Caki2 (cell line): ENCODE measurements at places on chromosomes 6 and 20.

- no peak for DNase-seq
These were observed 1034.9 kb downstream of the EYS start for GRCh38 chr6:64672131-64672530.

DNA sequence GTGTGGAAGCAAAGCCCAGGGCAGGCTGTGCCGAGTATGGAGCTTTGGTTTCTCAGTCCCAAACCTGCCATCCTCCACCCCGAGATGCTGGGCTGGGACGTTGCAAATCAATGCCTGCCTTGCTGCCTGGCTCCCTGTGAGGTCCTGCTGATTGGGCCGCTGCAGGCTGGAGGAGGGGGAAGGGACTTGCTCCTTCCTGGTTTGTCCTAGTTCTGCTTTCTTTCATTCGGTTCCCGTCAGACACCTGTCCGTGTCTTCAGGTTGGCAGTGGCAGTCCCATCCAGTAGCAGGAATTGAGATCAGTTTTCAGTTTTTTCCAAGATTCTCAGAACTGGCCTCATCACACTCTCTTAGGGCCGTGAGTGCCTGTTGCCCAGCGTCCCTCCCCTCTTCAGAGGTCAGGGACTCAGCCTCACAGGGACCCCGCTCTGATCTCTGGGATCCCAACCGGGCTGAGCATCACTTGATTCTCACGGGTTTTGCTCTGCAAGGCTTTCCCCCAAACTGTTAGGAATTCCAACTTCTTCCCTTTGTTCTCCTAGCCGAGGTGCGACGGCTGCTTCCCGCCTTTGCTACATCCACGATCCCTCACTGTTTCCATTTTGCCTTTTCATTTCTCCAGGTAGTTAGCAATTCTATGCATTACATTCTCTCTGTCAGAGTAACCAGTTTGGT is 24.2 kb upstream of the TAGAP start:
- no peak for DNase-seq

DNA sequence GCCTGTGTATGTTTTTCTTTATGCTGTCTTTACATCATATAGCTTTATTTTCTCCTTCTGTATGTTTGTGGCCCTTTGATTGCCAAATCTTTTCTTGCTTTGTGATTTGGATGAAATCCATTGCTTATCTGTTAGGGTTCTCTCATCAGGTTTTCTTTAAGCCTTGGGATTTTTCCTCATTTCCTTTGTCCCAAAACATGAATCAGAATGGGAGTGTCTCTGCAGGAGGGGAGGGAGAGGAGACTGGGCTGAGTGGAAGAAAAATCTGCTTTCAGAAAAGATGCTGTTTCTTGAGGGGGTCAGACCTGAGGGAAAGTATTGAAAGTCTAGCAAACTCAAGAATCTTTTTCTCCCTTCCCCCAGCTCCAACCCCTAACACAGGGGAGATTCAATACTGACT is 758.0 kb upstream of the MMS22L start:
- DNase-seq = no peak

- DNase-seq = no peak
These were observed 75.8 kb downstream of the SMLR1 start for GRCh38 chr6:130903007-130903406.

DNA sequence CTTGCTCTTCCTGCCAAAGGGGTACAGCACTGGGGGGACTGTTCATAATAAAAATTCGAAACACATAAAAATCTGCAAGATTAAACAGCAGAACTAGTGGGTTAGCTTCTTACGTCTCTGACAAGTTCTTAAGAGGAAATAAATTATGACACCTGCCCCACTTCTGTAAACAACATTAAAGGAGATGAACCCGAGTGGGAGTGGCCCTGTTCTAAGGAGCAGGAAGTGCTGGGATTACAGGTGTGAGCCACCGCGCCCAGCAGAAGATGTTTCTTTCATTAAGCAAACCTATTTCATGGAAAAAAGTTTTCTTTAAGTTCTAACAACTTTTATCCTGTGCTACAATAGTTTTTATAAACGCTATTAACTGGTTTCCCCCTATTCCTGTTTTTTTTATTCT is 24.6 kb downstream of the USP45 start:
- no peak for DNase-seq

DNA sequence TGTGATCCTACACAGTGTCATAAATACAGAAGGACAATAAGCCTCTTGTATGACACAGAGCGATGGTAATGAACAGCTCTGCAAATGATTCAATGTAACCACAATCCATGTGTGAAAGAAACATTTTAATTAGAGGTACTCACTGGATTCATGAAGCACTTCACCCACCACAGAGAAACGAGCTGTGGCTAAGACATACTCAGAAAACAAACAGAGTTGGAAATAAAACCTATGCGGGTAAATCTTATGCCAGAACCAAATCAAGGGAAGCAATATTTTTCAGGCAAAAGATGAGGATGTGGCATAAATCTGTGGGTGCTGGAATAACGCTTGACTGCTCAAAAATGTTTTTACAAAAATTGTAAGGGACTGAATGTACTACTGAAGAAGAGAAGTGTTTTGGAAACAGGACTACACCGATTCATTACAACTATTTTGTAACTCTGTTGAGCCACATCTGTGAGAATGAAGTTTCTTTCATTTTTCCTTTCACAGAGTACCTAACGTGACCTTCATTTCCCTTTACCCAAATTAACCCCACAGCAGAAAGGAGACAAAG is 112.1 kb downstream of the WDR27 start:
- DNase-seq = peak; percentile 30

GRCh38 chr6:139114746-139115145 is 20.1 kb upstream of the HECA start:
- DNase-seq = no peak

DNA sequence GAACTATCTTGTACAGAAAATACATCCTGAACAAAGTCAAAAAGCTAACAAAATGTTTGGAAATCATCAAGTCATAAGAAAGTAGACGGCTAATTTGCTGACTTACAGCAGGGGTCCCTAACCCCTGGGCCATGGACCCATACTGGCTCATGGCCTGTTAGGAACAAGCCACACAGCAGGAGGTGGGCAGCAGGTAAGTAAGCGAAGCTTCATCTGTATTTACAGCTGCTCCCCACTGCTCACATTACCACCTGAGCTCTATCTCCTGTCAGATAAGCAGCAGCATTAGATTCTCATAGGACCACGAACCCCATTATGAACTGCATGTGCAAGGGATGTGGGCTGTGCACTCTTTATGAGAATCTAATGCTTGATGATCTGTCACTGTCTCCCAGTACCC is 115.5 kb downstream of the CDK19 start:
- DNase-seq = no peak

- peak; percentile 91 for DNase-seq
These were observed 1.4 kb upstream of the ENPP3 start for GRCh38 chr6:131635384-131636340.

- no peak for DNase-seq
These were observed 30.5 kb downstream of the MCM8 start for GRCh38 chr20:5980720-5981538.

- DNase-seq = no peak
These were observed 39.0 kb downstream of the GCM1 start for GRCh38 chr6:53109612-53110011.

DNA sequence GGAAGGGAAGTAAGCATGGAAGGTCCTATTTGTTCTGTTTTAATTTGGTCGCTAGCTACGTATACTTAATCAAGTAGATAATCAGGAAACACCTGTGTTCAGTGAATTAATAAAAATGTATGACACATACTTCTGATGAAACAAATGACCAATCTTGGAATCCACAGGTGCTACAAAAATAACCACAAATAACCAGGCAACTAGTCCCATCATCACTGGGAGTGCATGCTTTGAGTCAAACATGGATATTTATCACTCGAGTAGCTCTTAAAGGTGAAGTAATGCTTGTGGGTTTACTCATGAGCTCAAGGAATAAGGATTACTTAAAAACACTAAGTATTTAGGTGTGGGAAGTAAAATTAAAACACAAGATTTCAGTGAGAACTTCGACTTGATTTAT is 285.6 kb upstream of the ID4 start:
- no peak for DNase-seq

- no peak for DNase-seq
These were observed 59.0 kb downstream of the PSMG4 start for GRCh38 chr6:3317741-3318211.

- DNase-seq = no peak
These were observed 3.7 kb downstream of the NRN1 start for GRCh38 chr6:6002848-6003620.

DNA sequence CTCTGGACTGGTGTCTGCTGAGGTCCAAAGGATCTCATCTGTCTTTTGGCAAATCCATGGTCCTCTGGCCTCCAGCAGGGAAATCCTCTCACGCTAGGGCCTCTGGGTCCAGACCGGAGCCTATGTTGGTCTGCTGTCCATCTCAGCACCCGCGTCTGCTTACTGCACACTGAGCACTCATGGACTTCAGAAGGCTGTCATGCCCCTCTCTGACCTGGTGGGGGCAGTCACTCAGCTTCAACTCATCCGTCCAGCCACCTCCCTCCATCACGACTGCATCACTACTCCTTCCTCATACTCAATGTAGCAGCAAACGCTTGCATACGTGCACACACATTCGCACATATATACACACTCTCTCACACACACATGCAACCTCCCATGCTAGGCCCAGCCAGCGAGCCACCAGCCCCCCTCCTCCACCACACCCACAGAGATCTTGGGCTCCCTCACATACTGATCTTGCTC is 33.3 kb downstream of the GABRR2 start:
- no peak for DNase-seq

GRCh38 chr20:37564016-37564387 is 36.3 kb upstream of the BLCAP start:
- DNase-seq = no peak

GRCh38 chr6:51289041-51289440 is 470.4 kb downstream of the TFAP2B start:
- no peak for DNase-seq

- no peak for DNase-seq
These were observed 34.3 kb downstream of the RNF24 start for GRCh38 chr20:3981132-3981452.

DNA sequence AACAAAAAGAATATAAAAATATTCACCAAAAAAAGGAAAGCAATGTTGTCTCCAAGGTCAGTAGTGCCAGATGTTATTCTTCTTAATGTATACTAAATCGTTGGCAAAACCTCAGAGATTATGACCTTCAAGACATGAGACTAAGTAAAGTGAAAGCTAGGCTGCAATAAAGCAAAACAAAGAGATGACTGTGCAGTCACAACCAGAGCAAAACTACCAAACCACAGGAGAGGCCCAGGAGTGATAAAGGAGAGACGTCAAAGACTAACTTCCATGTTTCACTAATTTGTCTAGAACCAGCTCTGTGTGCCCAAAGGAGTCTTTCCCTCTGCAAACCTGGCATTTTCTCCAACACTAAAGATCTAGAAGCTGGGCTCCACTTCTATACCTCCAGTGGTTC is 155.9 kb upstream of the POU3F2 start:
- no peak for DNase-seq

DNA sequence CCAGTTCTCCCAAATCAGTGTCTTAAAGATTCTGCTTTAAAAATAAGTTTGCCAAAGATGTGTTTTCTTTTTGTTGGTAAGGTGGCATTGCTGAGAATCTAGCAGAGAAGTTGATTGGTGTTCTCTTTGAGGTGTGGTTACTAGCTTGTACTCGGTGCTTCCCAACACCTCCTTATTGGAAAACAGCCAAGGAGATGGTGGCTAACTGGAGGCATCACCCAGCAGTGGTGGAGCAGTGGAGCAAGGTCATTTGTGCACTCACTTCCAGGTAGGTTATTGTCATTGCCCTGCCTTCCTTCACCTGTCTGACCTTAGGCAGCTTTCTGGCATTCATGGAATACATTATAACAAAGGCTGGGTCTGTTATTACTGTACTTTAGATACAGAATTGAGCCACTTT is 26.7 kb downstream of the RALGAPB start:
- DNase-seq = no peak

DNA sequence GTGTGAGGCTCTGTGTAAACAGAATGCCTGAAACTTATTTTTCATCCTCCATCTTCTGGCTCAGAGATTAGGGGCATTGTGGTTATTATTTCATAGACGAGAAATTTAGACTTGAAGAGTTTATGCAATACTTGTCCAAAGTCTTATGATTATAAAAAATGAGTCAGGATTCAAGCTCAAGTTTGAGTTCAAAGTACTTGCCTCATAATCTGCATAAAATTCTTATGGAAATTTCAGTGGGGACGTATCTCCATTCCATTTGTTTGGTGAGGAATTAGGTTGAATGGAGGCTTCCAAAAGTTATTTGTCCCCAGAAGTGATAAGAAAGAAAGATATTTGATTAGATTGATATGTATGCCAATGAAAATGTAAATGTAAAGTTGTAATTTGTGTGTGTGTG is 93.7 kb upstream of the CLVS2 start:
- no peak for DNase-seq

GRCh38 chr6:13188306-13188705 is 140.0 kb downstream of the TBC1D7 start:
- DNase-seq = no peak

DNA sequence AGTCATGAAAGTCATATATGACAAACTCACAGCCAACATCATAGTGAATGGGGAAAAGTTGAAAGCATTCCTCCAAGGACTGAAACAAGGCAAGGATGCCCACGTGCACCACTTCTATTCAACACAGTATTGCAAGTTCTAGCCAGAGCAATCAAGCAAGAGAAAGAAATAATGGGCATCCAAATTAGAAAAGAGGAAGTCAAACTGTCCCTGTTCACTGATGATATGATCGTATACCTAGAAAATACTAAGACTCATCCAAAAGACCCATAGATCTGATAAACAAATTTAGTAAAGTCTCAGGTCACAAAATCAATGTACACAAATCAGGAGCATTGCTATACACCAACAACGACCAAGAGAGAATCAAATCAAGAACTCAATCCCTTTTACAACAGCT is 41.2 kb downstream of the RPP21 start:
- no peak for DNase-seq

DNA sequence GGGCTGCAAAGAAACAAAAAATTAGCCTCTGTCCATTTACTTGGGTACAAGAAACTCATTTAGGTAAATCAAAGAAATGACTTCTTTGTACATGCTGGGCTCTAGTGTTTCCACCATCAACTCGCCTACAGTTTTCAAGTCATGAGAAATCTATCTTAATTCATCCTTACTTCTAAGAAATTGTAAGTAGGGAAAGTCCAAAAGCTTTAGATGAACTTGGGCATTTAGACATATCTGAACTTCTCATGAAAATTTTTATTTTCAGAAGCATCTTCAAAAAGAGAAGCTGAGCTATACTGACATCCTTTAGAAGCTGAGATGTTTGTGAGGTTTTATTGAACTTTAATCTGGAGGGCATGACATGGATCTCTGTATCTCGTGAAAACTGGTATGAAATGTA is 117.3 kb downstream of the MYB start:
- DNase-seq = no peak

DNA sequence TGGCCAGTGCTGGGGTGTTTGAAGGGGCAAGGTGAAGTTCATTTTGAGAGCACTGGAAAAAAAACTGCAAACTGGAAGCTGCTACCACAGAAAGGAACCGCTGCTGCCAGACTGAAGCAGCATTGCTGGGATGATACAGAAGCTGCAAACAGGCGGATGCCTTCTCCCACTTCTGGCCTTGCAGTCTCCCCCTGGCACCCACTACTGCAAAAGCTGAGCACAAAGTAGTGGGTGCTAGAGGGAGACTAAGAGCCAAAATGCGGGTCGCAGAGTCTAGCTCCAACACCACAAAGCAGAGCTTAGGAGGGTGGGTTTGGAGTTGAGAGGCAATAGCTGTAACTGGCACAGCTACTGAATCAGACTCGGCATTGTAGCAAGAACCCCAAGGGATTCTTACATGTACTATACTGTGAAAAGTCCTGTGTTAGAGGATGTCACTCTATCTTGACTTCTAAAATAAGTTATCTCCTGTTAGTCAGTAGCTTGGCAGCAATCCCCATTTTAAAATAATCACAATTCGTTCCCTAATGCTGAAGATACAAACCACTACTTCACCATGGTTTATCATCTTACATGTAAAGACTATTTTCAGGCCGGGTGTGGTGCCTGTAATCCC is 44.0 kb upstream of the COL21A1 start:
- DNase-seq = no peak
